ENCODE measurements at places on chromosomes 16 and 17.
A peak's percentile ranks its signal among the peaks of the same experiment; 100 is the strongest.

DNA sequence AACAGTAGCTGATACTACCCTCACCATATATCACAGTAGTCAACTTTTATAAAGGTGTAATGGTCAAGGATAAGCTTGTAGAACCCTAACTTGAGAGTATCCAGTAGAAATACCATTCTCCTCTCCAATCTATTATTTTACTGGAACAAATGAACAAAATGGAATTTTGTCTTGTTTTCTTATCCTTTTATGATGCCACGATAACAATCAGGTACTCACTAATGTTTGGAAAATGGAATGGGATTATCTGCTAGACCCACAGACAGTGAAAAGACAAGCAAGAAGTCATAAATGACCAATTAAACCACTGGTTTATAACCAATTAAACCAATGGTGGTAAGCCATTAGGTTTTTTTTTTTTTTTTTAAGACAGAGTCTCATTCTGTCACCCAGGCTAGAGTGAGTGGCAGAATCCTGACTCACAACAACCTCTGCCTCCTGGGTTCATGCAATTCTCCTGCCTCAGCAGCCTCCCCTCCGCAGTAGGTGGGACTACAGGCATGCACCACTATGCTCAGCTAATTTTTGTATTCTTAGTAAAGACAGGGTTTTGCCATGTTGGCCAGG lies 10.4 kb downstream of the GPATCH8 start:
- DNase-seq: no peak

GRCh38 chr16:69093974-69094373 lies 11.5 kb upstream of the HAS3 start:
- DNase-seq: no peak

- peak; percentile 60 for DNase-seq
Measured at GRCh38 chr16:57422026-57422944, 17.7 kb downstream of the CCL17 start.

GRCh38 chr16:87066133-87067002 lies 250.8 kb downstream of the C16orf95 start:
- no peak for DNase-seq

DNA sequence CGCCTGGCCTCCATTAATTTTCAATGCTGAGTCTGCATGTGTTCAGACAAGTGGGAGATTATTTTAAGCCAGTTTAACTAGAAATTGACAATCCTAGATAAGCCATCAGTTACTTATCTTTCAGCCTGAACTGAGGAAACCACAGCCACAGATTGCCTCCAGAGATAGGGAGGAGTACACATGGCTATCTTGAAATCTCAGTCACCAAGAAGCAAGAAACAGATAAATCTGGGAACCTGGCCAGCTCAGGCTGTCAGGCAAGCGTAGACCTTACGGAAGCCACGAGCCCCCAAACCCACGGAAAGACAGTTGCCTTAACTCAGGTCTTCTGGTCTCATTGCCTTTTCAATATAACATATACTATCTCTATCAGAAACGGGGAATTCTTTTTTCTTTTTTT lies 2.0 kb upstream of the GLG1 start:
- no peak for DNase-seq
